Astrocyte of the cerebellum (primary cell): ENCODE measurements at places on chromosomes 4 and X.
A peak's percentile ranks its signal among the peaks of the same experiment; 100 is the strongest.

- no peak for DNase-seq
Observed at GRCh38 chrX:40154250-40154852, 56.6 kb upstream of the BCOR start.

- DNase-seq, result no peak
Observed at GRCh38 chrX:132940727-132941327, 17.6 kb downstream of the HS6ST2 start.

DNA sequence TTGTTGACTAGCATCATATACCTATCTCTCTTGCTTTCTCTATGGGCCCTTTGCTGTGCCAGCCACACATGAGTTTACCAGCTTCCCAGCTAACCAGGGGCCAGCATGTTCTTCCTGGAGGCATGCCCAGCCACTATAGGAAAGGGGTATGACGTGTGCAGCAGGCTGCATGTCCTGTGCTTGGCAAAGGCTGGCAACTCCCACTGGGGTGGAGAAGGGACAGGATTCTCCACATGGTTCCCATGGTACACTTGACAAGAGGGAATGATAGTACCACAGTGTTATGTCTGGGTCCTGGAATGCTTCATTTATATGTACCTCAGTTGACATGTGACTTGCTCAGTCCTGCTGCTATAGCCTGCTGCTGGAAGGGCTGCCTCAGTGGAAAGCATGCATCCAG lies 78.8 kb downstream of the TMEM164 start:
- no peak for DNase-seq

DNA sequence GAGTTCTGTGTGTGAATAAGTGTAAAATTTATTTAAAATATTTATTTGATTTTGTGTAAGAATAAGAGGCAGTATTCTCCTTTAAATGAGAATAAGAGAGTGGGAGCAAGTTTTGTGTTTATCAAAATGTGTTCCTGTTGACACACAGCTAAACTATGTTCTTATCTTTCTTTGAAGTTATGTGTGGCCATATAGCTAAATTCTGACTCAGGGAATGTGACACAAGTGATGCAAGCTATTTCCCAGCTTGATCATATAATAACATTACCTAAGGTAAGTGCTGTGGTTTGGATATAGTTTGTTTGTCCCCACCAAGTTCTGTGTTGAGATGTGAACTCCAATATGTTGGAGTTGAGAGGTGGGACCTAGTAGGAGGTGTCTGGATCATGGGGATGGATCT lies 740.0 kb upstream of the IGFBP7 start:
- DNase-seq, result no peak

- DNase-seq, result no peak
Observed at GRCh38 chr4:83022724-83023450, 12.1 kb upstream of the COPS4 start.

DNA sequence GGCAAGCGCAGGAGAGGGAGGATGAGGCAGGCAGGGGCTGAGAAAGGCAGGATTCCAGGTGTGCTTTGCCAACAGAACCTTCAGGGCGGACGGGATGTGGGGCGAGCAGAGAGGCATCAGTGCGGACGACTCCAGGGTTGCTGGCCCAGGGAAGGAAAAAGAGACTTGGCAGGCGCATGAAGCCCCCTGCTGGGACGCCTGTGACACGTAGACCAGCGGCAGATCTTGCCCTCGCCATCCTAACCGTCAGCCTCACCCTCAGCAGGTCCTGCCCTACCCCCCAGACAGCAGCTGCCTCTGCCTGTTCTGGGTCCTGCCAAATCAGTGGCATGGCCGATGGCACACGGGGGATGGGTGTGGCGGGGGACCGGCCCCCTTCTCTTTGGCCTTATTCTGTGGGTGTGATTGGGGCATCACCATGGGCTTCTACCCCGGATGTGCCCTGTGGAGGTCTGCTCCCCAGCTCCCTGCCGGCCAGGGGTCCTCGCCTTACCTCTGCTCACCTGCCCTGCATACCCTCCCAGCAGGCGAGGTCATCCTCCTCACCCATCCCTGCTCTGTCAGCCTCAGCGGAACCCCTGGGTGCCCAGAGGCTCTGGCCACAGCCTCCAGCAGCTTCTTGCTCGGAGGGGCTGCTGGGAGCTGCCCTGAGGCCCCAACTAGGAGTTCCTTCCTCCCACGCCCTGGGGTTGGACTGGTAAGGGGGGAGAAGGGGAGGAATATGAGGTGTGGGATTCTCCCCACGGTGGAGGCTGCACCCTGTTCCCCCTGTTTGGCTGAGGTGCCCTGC lies 2.9 kb upstream of the SH3BP2 start:
- DNase-seq, result no peak

GRCh38 chrX:49001521-49002090 lies 458 bp downstream of the GRIPAP1 start:
- DNase-seq, result no peak

DNA sequence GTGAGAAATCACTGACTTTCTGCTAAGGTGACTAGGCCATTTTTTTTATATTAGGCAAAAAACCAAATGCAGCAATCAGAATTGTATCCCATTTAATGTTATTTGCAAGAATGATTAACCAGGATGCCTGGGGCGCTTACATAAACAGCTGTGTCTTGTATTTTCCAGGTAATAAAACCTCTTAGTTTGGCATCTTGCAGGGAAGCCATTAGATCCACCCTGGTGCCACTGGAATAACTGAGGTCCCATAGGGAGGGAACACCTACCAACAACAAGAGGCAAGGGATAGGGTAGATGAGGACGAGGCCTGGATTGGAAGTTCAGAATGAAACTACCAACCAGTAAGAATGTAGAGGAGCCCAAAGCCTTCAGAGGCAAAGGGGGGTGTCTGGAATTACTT lies 288.3 kb downstream of the ARHGAP24 start:
- DNase-seq, result no peak

DNA sequence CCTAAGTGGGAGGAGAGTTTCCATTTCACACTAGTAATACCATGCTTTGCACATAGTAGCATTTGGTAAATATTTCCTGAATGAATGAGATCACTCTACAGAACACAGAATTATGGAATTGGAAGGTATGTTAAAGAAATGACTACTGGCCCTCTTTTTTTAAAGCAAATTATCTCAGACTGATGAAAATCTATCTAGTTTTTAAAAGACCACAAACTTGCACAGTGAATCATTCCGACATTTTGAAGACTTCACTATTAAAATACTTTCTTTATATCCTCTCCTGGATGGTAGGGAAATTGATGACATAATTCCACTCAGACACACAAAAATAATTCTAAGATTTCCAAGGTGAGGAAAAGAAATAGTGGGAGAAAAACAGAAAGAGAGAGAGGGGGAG lies 68.4 kb upstream of the ETNPPL start:
- no peak for DNase-seq

- DNase-seq, result no peak
Observed at GRCh38 chrX:3052860-3053259, 11.6 kb downstream of the ARSF start.

DNA sequence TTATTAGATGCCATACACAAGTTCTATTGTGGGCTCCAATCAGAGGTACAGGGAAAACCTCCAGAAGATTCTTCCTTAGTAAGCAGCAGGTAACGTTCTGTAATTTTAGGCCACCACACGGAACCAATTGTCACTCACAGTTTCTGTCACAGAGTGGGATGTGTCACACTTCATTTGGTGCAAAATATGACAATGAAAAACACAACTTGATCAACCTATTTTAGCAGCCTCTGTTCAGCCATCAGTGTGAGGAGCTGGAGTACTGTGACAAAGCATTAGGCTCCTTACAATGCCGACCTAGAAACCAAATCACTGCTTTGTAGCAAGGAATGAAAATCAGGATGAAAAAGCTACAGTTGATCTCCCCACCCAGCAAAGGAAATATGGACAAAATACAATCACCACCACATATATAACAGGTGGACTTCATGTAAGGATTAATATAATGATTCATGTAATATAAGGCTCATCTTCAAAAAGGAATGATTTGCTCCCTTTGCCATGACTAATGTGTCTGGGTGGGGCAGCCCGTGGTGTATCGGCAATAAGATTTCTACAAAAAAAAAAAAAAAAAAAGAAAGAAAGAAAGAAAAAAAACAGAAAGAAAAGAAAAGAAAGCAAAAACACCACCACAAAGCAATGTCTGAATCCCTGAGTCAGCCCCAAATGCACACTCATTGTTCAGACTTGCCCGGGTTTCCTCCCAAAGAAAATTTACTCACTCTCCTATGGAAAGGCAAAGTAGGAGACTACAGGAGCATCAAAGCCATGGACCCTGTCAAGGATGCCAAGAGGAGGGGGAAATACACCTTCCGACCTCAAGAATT lies 36.0 kb downstream of the SLC9A7 start:
- DNase-seq, result no peak

DNA sequence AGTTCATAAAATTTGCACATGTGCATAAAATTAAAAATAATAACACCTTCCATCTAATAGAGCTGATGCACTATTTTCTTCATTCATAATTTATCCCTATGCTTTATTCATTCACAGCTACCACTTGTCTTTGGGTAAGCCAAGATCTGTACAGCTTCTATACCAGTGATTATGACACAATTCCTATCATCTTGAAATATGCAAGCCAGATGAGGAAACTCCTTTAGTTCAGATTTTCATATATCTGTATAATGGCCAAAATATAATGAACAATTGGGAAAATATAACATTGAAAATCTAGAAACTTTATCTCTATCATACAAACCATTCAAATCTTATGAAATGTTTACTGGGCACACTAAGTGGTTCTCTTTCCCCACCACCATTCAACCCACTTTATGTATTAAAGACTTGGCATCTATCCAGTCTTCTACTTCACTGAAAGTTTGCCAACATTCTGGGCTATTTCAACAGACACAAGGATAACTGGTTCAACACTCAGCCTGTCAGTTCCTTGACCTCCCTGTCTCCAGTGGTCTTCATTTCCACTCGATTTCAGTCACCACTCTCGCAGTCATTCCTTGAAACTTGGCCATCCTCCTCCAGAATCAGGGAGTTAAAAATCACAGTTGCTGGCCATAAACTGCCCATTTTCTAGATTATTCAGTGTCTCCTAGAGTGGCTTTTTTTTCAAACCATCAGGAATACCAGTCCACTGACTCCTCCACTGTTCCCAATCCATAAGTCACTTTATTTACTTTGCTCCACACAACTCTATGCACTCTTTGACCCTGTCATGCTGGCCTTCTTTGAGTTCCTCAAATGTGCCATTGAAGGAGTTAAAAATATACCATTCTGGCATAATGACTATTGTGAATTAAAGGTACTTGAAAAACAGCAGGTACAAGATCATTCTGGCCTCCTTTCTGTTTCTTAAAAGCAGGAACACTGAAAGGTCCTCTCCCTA lies 85.5 kb downstream of the CAMK2D start:
- no peak for DNase-seq

DNA sequence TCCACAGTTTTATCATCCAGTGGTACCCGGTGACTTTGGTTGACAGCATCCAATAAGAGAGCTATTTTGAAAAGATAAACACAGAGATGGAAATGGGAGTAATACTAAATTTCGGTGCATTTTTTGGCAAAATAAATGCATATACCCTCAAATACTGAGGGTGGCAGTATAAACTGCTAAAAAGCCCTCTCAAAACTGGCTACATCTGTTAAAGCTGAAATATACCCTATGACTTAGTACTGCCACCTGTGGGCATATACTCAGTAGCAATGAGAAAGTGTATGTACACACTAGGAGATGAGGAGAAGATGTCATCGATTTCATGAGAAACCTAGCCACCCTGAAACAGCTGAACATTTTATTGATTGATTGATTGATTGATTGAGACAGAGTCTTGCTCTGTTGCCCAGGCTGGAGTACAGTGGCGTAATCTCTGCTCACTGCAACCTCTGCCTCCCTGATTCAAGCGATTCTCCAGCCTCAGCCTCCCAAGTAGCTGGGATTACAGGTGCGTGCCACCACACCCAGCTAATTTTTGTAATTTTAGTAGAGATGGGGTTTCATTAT lies 12.2 kb upstream of the TMEM128 start:
- DNase-seq, result peak; percentile 22
